ENCODE measurements at places on chromosomes 13 and 19.
A peak's percentile ranks its signal among the peaks of the same experiment; 100 is the strongest.

GRCh38 chr19:31144075-31144870 lies 205.0 kb downstream of the TSHZ3 start:
- DNase-seq: no peak

DNA sequence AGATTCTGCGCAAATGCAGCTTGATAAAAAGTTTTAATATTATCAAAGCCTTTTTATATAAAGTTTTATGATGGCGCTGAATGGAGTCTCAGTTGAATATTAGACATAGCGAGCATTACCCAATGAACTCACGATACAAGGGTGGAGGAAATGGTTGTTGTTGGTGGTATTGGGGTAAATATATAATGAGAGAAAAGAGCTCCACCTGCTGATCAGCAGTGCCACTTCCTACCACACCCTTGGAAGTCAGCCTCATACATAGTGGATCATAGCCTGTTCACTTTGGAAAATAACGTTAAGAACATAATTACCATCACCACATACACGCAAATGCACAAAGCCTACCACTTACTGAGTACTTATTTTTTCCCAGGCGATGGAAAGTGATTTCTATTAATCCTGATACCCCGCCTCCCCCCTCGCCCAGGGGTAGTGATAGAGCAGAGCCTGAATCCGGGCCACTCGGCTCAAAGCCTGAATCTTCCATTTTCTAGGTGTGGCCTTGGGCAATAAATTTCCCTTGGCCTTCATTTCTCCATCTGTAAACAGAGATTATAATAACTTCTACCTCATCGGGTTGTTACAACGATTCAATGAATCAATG lies 358.3 kb downstream of the KLF5 start:
- no peak for DNase-seq

DNA sequence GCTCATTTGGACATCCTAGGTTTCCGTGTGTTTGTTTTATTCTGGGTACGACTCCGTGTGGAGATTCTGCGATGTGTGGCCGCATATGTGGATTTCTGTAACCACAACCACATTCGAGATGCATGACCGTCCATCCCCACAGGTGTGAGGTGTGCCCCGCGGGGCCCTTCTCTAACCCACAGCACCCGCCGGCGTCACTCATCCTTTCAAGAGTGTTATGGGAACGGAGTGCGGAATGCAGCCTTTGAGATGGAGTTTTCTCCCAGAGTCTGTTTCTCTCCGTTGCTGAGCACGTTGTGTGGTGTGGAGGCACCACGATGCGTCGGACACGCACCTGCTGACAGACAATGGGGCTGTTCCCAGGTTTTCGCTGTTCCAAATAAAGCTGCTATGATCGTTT lies 40.0 kb downstream of the C13orf46 start:
- no peak for DNase-seq

DNA sequence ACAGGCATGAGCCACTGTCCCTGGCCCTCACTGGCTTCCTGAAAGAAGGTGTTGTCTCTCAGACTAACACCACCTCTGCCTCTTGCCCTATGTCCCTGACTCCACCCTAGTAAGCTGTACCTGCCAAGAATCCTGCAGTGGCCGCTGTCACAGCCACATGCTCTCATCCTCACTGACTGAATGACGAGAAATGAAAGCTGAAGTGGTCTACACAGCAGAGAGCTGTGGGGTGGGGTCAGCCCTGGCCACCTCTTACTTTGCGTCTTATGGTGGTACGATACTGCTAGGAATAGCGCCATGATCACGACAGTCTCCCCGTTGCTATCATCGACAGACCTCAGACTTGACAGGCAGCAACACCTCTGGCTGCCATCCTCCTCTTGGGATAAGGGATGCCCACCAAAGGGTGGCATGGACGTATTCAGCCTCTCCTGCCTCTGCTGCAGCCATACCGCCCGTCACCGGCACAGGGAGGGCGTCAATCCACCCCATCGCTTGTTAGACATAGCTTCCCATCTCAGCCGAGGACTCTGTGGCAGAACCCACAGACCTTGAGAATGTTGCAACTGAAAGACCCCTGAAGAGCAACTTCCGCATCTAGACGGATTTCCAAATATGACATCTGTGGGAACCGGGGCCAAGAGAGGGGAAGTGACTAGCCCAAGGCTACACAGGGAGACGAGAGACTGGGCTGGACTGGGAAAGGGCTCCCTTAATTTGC lies 809 bp downstream of the MYO1F start:
- DNase-seq: no peak

- peak; percentile 19 for DNase-seq
Measured at GRCh38 chr13:107025991-107026390, 458.1 kb upstream of the ARGLU1 start.

- DNase-seq: no peak
Measured at GRCh38 chr13:41127701-41128100, 4.9 kb downstream of the KBTBD6 start.

- peak; percentile 84 for DNase-seq
Measured at GRCh38 chr13:107450931-107451330, 764.4 kb downstream of the LIG4 start.

GRCh38 chr19:29665215-29665825 lies at the start of gene PLEKHF1:
Gene PLEKHF1 (plus strand): TSS chr19:29665461. CDS start chr19:29673840, 8,379 bp downstream.
- no peak for DNase-seq

DNA sequence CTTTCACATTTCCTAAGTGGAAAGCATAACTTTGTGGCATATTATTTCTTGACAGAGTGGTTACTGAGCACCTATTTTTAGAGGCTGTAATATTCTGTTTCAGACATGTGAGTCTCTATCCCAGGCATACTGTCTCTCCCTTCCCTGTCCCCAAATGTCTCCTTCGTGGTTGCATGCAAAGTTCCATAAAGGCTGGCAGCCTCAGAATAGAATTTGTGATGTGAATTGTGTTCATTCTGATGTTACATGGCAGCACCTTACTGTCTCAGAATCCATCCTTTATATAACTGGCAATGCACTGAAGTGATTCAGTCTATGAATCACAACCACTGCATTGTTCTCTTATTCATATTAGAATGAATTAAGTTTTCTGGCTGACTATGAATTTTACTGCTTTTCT lies 89.0 kb upstream of the SLC7A1 start:
- no peak for DNase-seq

GRCh38 chr19:7670150-7670783 lies 1.4 kb downstream of the RETN start:
- DNase-seq: no peak

DNA sequence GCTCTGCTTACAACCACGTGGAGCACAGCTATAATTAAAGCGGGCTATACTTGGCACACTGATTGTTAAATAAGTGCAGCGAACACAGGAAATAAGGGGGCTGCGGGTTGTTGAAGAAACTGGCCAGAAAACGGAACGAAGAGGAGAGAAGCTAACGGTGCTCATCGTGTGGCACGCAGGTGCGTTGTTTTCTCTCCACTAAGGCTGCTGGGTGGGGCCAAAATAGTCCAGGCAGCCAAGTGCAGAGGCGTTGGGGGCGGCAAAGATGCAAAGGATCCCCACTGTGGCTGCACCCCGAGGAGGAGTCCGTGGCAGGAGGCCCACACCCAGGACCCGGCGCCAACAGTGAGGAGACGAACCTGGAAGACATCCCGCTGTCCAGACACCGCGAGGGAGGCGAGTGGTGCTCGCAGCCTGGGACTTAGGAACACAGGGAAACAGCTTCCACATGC lies 8.1 kb upstream of the ARL11 start:
- DNase-seq: no peak

GRCh38 chr19:42548552-42548951 lies 20.3 kb upstream of the CEACAM1 start:
- no peak for DNase-seq

GRCh38 chr13:106432636-106433035 lies 102.8 kb downstream of the EFNB2 start:
- no peak for DNase-seq

DNA sequence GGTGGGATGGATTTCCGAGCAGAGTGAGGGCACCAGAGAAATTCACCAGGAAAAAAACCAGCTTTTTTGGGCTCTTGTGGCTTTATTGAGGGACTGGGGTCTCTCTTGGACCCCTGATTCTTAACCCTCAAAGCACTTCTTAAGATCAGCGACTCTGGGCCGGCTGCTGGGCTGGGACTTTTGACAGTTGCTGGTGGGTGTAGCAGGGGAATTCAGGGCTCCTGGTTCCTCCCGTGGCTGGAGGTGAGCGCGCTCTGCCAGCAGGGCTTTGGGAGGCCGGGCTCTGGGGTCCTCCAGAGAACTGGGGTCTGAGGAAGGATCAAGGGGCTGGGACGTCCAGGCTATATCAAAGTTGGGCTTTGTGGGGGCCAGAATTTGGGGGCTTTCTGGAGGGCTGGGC lies 3.3 kb downstream of the CRB3 start:
- no peak for DNase-seq

- DNase-seq: no peak
Measured at GRCh38 chr13:111923439-111923838, 143.5 kb upstream of the SOX1 start.

GRCh38 chr13:95552208-95552538 lies 347 bp upstream of the CLDN10 start:
- no peak for DNase-seq

GRCh38 chr19:35612224-35612558 lies 344 bp upstream of the HAUS5 start:
- no peak for DNase-seq

- DNase-seq: no peak
Measured at GRCh38 chr19:51258165-51259160, 7.6 kb downstream of the SIGLECL1 start.

- DNase-seq: no peak
Measured at GRCh38 chr13:49320975-49321374, 73.2 kb downstream of the CDADC1 start.

DNA sequence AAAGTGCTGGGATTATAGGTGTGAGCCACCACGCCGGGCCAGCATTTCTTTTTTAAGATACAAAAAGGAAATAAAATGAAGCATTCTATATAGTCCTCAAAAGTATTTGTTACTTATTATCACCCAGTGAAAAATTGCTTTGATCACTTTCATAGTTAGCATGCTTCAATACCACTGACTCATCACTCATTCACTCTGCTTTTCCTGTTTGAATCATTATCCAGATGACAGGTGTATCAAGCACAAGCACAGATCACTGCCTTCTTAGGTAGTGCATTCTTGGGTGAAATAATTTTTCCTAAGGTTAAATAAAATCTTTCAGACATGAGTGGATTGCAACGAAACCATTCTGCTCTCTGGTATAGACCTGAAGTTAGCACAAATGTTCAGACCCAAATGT lies 35.8 kb upstream of the SPART start:
- peak; percentile 80 for DNase-seq

GRCh38 chr19:38952395-38953165 lies 21.8 kb downstream of the MRPS12 start:
- DNase-seq: no peak

GRCh38 chr13:112732679-112733078 lies 42.8 kb downstream of the ATP11A start:
- no peak for DNase-seq

GRCh38 chr19:44857837-44858236 lies 11.7 kb downstream of the NECTIN2 start:
- DNase-seq: no peak

GRCh38 chr13:44312834-44313551 lies 60.6 kb upstream of the SERP2 start:
- DNase-seq: peak; percentile 88

GRCh38 chr13:29810898-29811297 lies 39.5 kb downstream of the UBL3 start:
- DNase-seq: no peak

GRCh38 chr19:397321-397720 lies 11.6 kb downstream of the C2CD4C start:
- no peak for DNase-seq

DNA sequence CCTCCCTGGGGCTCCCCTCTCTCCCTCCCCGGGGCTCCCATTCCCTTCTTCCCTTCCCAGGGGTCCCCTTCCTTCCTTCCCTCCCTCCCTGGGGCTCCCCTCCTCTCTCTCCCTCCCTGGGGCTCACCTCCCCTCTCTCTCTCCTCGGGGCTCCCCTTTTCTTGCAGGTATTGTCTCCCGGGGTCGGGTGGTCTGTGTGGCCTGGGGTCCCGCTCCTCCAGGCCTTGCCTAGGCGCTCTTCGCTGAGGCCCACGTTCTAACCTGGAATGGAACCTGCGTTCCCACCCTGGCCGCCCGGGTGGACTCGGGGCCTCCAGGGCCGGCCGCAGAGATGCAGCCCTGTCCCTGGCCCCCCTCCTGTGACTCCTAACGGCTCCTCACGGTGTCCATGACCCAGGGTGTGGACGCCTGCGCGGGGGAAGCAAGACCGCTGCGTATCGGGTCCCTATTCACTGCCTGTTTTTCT lies 940 bp upstream of the DCUN1D2 start:
- no peak for DNase-seq

DNA sequence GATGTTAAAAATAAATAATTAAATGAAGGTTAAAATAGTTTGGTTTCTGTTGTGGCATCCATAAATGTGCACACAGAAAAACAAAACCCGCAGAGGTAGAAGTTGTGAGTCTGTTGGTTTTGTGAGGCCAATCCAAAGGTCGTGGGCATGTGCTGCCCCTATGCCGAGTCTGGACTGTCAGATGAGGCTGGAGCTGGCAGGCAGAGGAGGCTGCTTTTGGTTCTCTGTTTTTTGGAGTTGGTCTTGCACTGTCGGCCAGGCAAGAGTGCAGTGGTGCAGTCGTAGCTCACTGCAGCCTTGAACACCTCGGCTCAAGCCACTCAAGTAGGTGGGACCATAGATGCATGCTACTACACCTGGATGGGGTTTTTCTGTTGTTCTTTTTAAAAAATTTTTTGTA lies 43.7 kb downstream of the TSSK6 start:
- no peak for DNase-seq

- no peak for DNase-seq
Measured at GRCh38 chr13:48505012-48505411, 27.9 kb downstream of the RCBTB2 start.

DNA sequence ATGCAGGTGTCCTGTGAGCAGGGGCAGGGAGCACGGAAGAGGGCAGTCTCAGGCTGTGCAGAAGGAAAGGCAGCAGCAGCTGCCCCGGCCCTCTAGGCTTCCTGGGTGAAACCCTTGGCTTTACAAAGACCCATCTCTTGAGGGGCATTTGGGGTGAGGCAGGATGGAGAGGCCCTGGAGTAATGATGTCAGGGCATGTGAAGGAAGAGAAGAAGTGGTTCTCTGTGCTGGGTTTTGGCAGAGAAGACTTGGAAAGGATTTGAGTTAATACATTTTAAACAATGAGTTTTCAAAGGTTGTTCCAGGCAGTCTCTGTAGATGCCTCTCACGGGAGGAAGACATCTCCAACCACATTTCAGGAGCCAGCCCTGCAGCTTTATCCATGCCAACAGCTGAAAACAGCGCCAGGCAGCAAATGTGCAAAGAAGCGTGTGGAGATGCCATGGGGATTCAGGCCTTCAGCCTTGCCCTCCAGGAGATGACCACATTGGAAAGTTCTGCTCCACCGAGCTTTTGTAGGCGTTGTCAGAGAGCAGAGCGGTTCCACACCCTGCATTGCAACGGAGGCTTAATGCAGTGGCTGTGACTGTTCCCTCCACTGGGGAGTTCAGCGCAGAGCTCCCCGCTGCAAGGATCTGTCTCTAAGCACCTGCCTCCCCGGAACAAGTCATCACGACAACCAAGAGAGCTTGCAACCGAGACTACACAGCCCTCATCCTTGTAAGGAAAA lies 322.8 kb downstream of the UQCRFS1 start:
- no peak for DNase-seq

DNA sequence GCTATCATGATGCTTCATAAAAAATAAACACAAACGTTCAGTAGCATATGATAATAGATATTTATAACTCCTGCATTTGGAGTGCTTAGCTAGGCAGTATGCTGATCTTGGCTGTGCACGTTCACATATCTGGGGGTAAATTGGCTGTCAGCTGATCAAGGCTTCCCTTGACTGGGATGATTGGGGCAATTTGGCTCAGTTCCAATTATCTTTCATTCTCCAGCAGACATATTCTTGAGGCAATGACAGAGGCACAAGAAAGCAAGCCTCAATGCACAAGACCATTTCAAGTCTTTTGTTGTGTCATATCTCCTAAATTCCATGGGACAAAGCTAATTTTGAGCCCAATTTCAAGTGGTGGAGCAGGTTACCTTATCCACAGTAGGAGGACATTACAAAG lies 142.0 kb downstream of the DLEU7 start:
- DNase-seq: no peak
